NCI-H1048 (cell line): ENCODE measurements at places on chromosomes 7 and 10.

- DNase-seq: peak; percentile 40
These were observed 1.3 kb upstream of the SLC26A5 start for GRCh38 chr7:103447073-103447960.

GRCh38 chr10:22317076-22317370, 835 bp downstream of the COMMD3 start:
- DNase-seq: no peak

- no peak for DNase-seq
These were observed 868.1 kb downstream of the LRMDA start for GRCh38 chr10:76299501-76299900.

DNA sequence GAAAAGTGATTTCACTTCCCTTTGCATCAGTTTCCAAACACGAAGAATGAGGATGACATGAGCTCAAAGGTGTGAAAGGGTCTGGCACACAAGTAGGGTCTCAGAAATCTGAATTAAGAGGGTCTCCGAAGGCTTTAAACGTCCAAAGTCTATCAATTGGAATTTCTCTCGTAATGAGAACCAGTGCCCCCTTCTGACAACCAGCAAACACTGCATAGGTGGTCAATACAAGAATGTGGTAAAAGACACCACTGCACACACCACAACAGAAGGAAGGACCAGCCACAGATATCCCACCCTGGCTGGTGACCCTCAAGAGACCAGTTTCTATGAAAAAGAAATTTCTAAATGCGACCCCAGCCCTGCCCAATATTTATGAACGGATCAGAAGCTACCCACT, 78.1 kb downstream of the CALN1 start:
- no peak for DNase-seq

DNA sequence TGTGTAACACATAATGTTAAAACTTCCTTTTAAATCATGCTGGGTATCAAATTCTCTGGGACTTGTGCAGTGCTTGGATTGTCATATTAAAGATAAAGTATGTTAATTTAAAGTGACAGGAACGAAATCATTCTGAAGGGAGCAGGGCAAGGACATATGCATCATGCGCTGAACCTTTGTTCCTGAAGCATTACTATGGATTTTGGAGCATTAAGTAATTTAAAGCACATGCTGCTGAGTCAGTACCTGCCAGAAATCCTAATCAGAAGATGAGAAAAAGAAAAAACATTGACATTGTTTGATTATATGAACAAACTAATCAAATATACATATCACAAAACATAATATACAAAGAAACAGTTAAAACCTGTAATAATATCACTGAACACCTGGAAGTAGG, 101.4 kb downstream of the MICU1 start:
- no peak for DNase-seq

GRCh38 chr7:79615871-79616640, 162.6 kb upstream of the MAGI2 start:
- DNase-seq: no peak

DNA sequence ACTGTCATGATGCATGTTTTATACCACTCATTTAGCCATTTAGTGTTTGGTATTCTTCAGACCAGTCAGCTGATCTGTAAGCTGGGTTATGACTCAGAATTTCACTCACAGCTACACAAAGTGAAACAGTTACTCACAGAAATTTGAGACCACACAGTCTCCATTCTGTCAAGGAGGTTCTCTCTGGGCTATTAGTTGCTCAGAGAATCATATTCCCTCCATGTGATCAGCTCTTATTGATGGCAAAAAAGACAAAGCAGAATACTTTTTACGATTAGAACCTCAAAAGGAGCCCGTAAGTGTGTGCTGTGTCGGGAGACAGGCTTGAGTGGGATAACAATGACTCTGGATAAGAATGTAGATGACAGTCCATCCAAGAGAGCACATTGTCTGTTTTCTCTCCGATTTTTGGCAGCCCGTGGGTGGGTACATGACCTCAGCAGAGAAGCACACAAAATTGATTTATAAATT, 277.6 kb upstream of the SORCS1 start:
- no peak for DNase-seq

DNA sequence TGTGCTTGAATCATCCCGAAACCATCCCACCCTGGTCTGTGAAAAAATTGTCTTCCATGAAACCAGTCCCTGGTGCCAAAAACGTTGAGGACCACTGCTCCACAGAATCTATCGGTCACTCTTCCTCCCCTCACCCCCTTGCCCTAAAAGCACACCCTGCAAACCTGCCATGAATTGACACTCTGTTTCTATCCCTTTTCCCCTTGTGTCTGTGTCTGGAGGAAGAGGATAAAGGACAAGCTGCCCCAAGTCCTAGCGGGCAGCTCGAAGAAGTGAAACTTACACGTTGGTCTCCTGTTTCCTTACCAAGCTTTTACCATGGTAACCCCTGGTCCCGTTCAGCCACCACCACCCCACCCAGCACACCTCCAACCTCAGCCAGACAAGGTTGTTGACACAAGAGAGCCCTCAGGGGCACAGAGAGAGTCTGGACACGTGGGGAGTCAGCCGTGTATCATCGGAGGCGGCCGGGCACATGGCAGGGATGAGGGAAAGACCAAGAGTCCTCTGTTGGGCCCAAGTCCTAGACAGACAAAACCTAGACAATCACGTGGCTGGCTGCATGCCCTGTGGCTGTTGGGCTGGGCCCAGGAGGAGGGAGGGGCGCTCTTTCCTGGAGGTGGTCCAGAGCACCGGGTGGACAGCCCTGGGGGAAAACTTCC, 784 bp upstream of the SERPINE1 start:
- no peak for DNase-seq

- no peak for DNase-seq
These were observed 105.4 kb upstream of the BET1 start for GRCh38 chr7:94109556-94109955.

DNA sequence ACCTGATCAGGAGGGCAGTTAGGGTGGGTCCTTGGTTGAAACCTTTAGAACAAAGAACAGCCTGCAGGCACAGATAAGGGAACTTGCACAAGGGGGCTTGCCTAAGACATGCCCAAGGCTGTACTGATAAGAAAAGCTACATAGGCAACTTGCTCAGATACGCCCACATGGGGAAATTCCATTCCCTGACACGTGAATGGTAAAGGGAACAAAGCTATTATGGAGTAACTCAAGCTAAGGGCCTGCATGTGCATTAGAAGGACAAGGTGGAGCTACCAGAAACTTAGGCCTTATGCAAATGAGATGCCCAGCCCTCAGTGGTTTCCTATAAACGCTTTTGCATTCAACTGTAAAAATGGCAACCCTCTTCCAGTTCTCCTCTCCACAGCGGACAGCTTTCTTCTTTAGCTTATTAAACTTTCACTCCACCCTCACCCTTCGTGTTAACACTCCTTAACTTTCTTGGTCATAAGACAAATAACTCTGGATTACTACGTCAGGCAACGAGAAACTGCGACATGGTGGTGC, 1192.1 kb upstream of the CELF2 start:
- no peak for DNase-seq

GRCh38 chr10:74851831-74852230, 25.4 kb downstream of the KAT6B start:
- DNase-seq: no peak

- DNase-seq: no peak
These were observed 97.1 kb downstream of the GNAI1 start for GRCh38 chr7:80231707-80232106.

DNA sequence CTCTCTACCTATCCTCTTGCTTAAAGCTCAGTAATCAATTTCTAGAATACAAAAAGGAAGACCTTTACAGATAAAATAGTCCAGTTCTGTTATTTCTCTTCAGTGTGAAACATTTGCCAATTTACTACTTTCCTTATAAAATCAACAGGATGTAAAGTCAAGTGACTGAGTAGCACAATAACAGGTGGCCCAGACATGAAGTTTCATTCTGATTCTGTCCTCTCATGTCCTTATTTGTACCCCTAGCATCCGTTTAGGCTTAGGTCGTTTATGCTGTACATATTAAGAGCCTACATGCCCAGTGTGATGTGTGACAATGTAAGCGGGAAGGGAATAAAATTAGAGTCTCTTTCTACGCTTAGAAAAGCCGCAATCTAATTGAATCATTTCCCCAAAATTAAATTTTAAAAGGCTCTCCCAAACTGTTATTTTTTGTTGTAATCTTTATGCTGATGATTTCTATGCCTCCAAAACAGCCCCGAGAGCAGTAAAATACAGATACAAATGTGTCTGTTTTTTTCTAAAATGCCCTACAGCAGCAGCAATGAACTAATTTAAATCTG, 29.1 kb downstream of the EPC1 start:
- no peak for DNase-seq

DNA sequence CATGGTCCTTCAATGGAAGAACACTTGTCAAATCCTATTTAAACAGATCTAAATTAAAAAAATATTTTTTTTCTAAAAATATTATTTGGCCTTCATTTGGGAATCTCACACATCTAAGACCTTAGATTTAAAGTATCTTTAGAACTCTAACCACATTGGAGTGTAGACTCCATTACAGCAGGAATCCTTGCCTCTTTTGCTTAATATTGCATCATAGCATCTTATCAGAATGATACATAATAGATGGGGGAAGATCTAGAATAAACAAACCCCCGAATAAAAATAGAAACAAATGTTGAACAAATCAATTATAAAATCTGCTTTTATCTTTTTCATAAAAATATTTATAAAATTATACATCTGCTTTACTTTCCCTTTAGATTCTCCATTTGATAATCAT, 27.6 kb upstream of the EPC1 start:
- no peak for DNase-seq

DNA sequence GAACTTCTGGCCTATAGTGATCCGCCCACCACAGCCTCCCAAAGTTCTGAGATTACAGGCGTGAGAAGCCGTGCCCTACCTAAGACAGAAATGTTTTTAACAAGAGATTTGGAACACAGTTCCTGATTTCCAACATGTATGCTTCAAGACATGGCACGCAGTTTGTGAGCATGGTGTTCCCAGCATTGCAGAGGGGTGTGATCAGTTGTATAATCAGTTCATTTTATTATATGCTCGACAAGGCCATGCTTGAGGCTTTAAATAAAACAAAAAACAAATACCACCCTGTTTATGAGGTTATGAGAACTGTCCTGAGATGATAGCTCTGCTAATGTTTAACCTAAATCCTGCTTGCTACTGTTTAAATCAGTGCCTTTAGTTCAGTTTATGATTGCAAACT, 60.2 kb downstream of the TASOR2 start:
- DNase-seq: no peak

DNA sequence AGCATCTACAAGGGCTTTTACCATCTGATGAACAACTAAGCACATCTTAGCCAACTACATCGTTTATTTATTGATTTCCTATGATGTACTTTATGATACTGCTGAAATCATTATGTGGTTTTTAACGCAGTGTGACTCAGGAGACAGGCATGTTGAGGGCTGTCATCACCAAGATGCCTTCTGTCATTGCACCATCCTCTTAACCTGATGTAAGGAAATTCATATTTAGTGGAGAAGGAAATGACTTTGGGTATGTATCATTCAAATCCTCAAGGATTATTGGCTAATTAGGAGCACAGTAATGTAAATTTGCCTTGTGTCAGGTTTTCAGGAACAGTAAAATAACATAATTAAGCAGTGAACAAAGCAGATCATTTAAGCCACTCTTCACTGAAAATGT, 138.5 kb upstream of the MGMT start:
- DNase-seq: no peak

DNA sequence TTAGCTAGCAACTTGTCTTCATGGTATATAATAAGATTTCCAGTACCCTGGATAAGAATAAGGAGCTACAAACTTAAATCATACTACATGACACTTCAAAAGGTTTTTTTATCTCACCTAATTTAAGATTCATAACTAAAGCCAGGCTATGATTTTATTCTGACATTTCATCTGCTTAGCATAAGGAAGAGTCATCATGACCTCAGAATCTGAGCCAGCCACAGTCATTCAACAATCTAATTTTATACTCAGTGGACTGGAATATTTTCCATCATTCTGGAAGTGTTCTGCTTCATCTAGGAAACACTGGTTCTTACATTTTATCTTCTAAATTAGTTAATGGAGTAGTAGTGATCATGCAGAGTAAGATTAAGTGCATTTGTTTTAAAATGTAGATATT, 102.1 kb upstream of the KCND2 start:
- no peak for DNase-seq

DNA sequence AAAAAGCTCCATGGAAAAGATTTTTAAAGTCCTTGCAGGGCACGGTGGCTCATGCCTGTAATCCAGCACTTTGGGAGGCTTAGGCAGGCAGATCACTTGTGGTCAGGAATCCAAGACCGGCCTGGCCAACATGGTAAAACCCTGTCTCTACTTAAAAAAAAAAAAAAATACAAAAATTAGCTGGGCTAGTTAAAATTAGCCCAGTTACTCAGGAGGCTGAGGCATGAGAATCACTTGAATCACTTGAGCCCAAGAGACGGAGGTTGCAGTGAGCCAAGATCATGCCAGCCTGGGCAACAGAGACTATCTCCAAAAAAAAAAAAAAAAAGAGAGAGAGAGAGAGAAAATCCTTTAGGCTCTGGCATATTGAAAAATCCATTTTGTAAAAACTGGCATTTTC, 61.9 kb downstream of the CCDC6 start:
- no peak for DNase-seq

DNA sequence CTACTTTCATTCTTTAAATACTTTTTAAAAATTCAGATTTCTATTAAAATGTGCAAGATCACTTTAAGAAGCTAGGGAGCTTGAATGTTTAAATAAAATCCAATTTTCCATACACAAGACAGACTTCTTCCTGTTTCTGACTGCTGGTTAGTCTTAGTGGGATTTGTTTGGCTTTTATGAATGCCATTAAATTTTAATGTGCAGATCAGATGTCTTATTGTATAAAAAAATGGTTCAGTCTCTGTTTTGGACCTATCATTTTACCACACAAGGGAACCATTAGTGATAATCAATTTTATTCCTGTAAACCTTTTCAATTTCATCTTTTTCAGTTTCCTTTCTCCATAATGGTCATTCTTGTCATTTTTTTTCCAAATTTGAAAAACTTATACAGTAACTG, 63.2 kb downstream of the VCL start:
- no peak for DNase-seq

DNA sequence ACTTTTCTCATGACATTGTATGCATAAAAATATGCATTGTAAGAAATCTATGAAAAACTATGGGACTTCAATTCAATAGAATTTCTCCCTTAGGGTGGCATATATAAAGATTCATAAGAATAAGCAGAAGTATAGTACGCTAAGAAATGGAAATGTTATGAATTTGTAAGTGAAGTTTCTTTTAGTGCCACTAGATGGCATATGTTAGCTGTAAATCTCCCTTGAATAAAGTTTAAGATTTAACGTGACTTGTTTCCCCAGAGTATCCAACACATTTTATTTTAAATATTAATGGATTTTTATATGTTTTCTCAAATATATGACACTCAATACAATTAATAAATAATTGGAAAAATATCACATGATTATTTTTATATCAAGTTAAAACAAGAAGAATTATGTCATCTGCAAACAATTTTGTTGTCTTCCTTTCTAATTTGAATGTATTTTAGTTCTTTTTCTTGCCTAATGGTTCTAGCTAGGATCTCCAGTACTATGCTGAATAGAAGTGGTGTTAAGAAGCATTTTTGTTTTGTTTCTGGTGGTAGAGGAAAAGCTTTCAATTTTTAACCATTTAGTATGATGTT, 287.2 kb downstream of the HGF start:
- no peak for DNase-seq

GRCh38 chr7:117963264-117964197, 90.3 kb upstream of the CTTNBP2 start:
- DNase-seq: no peak
